ENCODE measurements at places on chromosomes 6 and 20.

GRCh38 chr6:33433001-33433543, 13.2 kb downstream of the SYNGAP1 start:
- DNase-seq: no peak

- DNase-seq: no peak
These were observed 54.4 kb upstream of the BHLHE23 start for GRCh38 chr20:63061051-63061770.

- DNase-seq: peak; percentile 42
These were observed 111.1 kb upstream of the DUSP22 start for GRCh38 chr6:181049-181654.

GRCh38 chr6:89944181-89944755, 50.0 kb downstream of the GJA10 start:
- no peak for DNase-seq

DNA sequence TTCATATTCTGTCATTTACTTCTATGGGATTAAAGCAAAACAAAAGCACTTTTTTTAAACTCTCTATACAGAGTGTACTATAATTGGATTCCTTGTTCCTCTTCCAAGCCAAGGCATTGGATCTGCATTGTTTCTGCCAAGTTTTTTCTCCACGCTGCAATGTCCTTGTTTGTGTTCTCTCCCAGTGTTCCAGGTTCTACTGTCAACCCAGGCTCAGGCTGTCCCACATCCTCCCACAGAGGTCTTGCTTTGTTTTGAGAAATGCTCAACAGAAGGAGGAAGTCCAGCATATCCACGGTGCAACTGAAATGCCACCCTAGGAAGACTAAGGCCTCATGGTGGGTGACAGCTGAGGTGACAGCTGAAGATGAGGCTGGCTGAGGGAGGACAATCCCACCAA, 287.1 kb upstream of the PRDM1 start:
- no peak for DNase-seq

DNA sequence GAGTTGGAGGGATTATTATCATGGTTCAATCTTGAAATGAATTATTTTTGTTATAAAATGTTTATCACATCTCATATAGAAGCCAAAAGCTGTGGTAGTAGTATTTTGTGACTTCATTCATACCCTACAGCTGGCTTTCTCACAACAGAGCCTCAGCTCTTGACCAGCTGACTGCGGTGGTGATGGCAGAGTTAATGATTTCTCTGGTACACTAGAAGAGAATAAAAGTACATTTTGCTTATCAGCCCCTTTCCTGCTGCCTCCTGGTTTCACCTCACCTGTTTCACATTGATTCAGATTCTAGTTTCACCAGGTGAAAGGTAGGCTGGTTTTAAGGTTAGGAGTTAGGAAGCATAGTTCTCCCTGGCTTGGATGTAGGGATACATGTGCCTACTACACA, 55.7 kb downstream of the AFG1L start:
- no peak for DNase-seq

DNA sequence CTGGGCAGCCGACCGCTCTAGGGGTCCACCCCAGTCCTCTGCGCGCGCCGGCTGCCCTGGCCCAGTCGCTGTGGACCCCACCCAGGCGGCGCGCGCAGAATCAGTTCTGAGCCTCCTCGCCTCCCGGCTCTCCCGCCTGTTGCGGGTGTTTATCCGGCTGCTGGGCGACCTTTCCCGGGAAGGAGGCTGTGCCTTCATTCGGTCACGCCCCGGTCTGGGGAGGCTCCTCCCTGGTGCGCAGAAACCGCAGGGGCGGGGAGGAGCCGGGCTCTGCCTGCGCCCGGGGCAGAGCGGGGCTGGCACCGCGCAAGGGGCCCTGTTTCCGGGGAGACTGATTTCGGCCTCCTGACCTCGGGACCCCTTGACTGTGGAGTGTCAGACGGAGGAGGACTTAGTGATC, 80.8 kb upstream of the EYS start:
- no peak for DNase-seq

DNA sequence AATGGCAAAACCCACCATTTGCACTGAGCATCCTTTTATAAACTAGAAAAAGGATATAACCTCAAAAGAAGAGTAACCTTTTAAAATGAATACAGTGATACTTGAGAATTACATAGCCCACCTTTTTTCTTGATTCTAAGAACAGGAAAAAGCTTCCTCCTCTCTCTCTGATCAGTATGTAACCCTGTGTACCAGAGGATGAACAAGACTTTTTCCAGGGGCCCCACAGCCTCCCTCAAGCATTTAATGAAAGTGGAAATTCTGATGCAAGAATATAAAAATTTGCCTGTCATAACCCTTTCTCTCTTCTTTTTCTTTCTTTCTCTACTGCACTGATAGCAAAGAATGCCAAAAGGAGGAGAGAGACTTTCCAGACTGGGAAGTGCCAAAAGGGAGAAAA, 64.2 kb upstream of the BTN3A2 start:
- DNase-seq: no peak

DNA sequence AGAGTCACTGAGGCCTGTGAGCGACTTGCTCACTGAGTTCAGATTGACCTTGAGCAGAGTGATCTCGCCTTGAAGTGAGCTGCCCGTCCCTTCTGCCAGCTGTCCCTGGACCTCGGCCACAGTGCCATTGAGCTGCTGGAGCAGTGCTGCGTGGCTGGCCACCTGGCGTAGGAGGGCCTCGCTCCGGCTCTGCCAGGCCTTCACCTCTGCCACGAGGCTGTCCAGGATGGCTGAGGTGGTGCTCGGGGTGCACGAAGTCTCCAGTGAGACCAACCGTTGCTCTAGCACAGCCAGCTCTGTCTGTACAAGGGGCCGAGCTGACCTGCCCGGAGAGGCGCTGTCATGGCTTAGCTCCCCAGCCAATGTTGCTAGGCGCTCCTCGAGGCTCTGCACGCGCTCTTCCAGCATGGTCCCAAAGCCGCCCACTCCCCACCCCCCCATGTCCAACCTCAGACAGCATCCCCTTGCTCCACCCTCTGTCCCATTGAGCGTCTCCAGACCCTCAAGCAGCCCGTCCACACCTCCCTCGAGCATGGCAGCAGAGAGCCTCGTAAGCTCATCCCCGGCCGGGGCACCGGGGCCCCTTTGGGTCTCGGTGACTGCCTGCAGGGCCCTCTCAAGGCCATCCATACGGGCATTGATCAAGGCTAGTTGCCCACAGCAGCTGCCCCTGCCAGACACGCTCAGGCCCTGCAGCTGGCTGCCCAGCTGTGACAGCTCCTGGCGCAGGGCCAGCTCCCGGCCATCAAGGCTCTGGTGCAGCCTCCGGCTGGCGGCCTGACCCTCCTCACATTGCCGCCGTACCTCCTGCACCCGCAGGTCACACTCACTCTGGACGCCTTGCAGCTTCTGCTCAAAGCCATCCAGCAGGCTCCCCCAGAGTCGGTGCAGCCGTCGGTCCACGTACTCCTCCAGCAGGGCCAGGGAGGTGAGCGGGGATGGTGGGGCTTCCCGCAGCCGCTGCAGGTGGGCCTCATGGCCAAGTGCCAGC, 4.6 kb downstream of the EMILIN3 start:
- DNase-seq: no peak

- DNase-seq: no peak
These were observed 13.9 kb upstream of the ADGRF5 start for GRCh38 chr6:46935687-46936086.

GRCh38 chr6:13295576-13295975, 32.8 kb downstream of the TBC1D7 start:
- no peak for DNase-seq

GRCh38 chr6:167150941-167151549, 6.7 kb downstream of the GPR31 start:
- DNase-seq: no peak

DNA sequence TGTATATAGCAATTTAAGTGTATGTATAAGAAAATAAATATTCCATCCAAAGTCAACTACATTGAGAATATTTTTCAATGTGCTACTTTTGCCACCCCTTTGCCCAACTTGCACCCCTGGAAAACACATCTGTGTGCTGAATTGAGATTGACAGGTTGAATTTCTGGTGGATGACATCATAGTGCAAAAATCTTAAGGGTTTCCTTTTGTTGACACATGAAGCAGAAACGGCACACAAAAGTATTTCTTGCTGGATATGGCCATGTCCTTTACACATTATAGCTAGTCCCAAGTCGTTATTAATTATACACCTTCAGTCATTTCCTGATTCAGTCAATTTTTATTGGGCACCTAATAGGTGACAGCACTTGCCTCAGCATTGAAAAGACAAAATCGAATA, 188.7 kb upstream of the FBXL4 start:
- no peak for DNase-seq

DNA sequence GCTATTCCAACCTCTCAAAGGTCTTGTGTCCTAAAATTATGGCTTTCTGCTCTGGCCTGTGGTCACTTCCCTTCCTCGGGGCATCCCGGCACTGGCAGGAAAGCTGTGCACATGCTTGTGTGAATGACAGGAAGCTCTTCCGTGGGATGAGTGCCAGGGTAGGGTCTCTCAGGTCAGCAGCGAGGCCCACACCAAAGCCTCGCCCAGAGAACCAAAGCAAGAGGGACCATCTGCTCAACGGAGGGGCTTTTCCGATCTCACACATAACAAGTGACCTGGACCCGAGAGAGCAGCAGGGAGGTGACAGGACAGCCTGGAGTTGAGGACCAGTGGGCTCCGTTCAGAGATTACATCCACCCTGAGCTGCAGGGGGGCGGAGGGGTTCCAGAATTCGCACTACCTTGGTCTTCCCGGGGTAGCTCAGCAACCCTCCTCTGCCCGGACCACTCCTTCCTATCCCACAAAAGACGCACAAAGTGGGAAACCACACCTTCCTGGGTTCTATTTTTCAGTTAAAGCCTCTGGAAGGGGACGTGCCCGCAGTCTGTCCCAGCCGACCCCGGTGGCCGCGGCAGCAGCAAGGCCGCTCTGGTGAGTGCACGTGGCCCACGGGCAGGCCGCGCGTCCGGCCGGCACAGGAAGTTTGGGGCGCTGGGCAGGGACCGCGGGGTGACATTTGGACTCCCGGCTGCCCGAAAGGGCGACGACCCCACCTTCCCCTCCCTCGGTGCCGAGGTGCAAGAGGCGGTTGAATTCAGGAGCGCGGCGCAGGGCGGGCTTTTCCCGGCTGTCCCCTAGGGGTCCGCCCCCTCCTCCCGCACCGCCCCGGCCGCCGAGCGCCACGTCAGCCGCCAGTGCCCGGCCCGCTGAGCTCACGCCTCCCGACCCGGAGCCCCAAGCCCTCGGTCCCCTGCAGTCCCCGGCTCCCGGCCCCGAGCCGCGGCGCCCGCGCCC, 988 bp downstream of the TXNDC5 start:
- DNase-seq: no peak

DNA sequence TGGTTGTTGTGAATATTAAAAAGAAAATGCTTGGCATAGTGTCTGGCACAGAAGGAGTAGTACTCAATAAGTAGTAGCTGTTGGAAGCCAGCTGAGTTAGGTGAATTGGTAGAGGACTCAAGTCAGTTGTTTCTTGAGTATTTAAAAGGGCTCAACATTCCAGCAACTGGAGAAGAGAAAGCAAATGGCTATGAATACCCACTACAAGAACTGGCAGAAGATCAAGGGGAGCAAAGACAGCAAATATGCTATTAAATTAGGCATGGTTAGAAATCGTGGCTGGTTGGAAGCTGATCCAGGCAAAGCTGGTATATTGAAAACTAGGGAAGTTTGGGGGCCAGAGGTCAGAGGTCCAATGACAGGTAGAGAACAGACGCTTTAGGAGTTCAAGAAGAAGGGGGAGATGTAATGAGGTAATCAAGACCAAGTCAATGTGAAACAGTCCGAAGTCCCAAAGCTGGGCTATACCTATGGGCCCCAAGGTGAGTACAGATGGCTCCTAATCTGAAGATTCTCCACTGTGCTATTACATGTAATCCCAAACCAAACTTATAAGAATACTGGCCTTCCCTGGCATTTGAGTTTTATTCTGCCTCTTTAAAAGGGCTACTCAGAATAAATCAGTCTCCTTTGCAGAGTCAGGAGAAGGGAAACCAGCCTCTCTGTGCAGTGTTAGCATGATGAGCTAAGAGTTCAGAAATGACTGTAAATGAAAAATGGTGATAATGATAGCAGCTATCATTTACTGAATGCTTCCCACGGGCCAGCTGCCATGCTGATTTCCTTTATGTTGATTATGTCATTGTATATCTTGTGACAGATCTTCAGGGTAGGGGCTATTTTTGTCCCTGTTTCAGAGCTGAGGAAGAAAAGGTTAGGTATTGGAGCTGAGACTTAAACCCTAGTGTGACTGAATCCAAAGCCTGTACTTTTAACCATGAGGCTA, 122.3 kb downstream of the ANKS1A start:
- DNase-seq: no peak

GRCh38 chr20:3559637-3560036, 88.8 kb downstream of the ATRN start:
- DNase-seq: no peak

- DNase-seq: no peak
These were observed 106.7 kb upstream of the SAMD5 start for GRCh38 chr6:147401779-147402178.

GRCh38 chr6:156718647-156719394, 58.4 kb upstream of the ARID1B start:
- DNase-seq: no peak

DNA sequence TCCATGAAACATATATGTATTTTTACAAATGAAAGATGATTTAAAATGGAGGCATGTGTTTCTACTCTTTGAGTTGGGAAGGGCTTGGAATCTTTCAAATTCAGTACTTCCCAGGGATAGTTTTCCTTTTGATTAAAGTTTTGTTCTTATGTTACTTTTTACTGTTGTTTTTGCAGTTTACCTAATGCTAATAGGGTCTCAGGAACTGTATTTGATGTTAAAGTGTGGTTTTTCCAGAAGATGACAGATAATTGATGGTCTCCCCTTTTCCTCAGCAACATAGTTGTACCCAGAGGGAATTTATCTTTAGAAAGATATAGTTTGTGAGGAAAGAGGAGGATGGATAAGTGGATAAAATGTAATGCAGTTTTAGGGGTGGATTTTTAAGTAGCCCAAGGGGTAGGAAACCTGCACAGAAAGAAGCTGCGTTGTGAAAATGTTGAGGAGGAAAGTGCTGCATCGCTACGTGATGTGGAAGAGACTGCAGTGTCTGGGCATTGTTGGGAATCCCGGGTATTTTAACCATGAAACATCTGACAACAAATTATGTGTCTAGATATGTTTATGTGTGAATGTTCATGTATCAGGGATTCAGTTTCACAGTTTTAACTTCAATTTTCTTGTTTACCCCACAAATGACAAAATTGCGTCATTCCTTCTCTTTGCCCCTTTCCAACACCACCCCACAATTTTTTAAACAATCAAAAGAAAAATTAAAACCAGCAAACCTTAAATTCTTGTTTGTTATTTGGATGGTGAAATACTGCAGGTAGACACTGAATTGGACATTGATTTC, 42.3 kb downstream of the GNAS start:
- DNase-seq: no peak

GRCh38 chr6:121858986-121859385, 423.5 kb downstream of the GJA1 start:
- DNase-seq: no peak

DNA sequence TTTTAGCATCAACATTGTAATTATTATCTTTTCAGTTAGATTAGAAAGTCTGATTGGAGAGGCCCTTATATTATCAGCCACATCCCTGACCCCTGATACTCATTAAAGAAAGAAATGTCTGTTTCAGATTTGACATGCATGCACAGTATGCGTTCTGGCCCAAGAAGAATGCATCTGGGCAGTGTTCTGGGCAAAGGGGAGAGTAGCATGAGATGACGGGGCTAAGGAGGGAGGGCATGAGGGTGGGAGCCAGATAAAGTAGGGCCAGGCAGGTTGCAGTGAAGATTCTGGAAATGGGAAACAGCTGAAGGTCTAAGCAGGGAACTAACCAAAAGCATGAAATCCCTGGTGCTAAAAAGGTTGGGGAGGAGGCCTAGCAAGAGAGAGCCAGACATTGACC, 7.3 kb downstream of the SAYSD1 start:
- no peak for DNase-seq

- DNase-seq: no peak
These were observed 30.1 kb downstream of the CDYL start for GRCh38 chr6:4806337-4806725.

- DNase-seq: no peak
These were observed 142.5 kb upstream of the SPACA1 start for GRCh38 chr6:87905101-87905641.

Data from T-helper 2 cell (primary cell).